ENCODE measurements at places on chromosomes 4 and X. TPM values are rescaled to one million over a fixed set of nuclear protein-coding genes. Genes with fewer than 3 reads are reported as not detected.

SMIM31 gene
- not detected for total RNA-seq

TCEAL6 gene
- total RNA-seq, result not detected

DCAF4L1 gene
- total RNA-seq, result 0.19 TPM

JCHAIN gene
- total RNA-seq, result 2.0 TPM

NPFFR2 gene
- total RNA-seq, result not detected

KDR gene
- total RNA-seq, result 33.7 TPM

CLDN22 gene
- total RNA-seq, result not detected

INTS12 gene
- 20.9 TPM for total RNA-seq

SPANXB1 gene
- not detected for total RNA-seq

RPA4 gene
- 0.56 TPM for total RNA-seq
